ENCODE measurements at places on chromosomes 4 and X. TPM values are rescaled to one million over a fixed set of nuclear protein-coding genes. Genes with fewer than 3 reads are reported as not detected.

DNA sequence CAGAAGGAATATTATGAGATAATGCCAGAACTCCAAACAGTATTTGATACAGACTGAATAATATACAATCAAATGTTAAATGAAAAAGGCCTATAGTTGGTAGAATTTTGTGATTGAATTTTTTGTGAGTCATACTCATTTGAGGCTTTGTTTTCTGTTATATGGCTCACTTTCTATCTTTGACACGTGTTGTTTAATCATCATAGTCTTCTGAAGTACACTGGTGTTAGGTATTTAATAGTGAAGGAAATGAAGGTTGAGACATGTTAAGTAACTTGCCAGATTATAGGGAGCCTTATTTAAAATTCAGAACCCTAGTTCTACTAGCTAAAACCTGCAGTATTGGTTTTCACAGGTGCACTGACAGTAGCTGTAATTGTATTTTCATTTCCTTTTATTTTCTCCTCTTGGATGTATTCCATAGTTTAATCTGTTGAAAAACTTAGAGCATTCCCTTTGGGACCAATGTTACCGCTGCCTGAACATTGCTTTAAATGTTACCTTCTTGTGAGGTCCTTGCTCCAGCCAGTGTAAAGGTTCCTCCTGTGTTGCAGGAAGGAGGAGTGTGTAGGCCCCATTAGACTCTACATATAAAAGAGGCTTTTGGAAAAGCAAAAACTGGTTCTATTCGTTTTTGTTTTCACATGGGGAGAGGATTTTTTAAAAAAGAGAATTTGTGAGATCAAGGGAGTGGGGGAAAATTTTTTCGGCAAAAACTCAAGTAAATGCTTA, 224.1 kb downstream of the ARHGAP10 start:
- no peak overlapping the region for H3K4me3 ChIP-seq
- no peak for DNase-seq
- no peaks in the 10 kb centered on the region for H3K4me1 ChIP-seq
- H3K36me3 ChIP-seq, result peaks cover 18% of the 10 kb centered on the region
- no peaks in the 10 kb centered on the region for H3K27me3 ChIP-seq

DNA sequence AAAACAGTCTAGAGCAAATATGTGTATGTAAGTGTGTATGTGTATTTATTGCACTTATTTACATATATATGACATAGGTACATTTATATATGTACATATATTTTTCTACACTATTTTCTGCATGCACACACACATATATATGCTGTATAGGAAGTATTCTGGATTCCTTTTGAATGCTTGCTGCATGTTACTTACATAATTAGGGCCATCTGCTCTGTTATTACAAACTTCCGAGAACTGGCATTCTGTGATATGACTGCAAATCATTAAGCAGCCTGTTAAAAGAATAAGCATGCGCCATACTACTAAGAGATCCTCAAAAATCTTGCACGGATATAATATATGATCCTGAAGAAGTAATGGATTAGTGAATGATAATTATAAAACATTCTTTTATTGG, 1157.6 kb upstream of the TENM3 start:
- DNase-seq, result no peak
- H3K4me3 ChIP-seq, result no peak overlapping the region
- no peaks in the 10 kb centered on the region for H3K27me3 ChIP-seq
- H3K27ac ChIP-seq, result no peak overlapping the region
- no peaks in the 10 kb centered on the region for H3K4me1 ChIP-seq

Gene SRPX2
- not detected for total RNA-seq

Gene GLRA2
- not detected for total RNA-seq
